Lower leg skin (tissue), 4 donors: ENCODE measurements at places on chromosomes 2 and 18.
A peak's percentile ranks its signal among the peaks of the same experiment; 100 is the strongest.

GRCh38 chr2:216862628-216863398 is 2.9 kb upstream of the TNP1 start:
- no peak for DNase-seq

DNA sequence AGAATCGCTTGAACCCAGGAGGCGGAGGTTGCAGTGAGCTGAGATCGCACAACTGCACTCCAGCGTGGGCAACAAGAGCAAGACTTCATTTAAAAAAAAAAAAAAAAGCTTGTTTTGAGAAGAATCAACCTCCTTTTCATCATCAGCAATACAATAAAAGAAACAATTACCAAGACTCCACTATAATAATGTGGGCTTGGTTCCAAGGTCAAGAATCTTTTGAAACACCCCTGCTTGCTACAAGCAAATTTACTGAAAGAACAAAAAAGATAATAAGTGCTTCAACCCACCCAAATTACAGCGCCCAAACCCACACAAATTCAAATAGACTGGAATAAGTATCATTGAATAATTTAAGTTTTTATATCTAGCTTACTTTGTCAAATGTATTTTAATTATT is 33.6 kb upstream of the MAPRE3 start:
- no peak for DNase-seq

DNA sequence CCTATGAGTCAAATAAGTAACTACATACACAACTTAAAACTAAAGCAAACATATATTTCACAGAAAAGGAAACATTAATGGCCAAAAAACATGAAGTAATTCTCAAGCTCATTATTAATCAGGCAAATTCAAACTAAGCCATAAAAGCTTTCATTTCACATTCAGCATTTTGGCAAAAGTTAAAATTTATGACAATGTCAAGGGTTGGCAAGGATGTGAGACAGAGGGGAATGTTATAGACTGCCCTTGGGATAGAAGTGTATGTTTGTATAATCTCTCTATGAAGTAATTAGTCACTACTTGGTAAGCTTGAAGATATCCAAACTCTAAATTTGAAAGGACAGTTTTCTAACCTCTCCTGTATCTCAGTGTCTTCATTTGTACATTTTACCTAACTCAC is 539.4 kb downstream of the RIT2 start:
- DNase-seq: no peak

DNA sequence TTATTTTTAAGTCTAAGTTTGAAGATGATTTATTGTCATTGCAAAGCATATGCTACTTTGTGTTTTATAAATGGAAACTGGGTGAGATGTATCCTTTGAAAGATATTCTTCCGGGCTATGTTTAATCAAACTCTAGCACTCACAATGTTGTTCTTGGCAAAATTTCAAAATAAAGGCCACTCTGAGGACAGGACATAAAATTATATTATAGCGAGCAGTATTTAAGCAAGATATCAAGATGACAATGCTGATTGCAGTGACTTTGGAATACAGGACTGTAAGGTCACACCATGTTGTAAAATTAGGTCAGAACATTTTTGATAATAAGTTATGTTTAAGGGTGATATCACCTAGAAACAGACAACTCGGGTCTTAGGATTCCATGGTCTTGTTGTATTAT is 14.2 kb downstream of the RPRM start:
- DNase-seq: no peak

DNA sequence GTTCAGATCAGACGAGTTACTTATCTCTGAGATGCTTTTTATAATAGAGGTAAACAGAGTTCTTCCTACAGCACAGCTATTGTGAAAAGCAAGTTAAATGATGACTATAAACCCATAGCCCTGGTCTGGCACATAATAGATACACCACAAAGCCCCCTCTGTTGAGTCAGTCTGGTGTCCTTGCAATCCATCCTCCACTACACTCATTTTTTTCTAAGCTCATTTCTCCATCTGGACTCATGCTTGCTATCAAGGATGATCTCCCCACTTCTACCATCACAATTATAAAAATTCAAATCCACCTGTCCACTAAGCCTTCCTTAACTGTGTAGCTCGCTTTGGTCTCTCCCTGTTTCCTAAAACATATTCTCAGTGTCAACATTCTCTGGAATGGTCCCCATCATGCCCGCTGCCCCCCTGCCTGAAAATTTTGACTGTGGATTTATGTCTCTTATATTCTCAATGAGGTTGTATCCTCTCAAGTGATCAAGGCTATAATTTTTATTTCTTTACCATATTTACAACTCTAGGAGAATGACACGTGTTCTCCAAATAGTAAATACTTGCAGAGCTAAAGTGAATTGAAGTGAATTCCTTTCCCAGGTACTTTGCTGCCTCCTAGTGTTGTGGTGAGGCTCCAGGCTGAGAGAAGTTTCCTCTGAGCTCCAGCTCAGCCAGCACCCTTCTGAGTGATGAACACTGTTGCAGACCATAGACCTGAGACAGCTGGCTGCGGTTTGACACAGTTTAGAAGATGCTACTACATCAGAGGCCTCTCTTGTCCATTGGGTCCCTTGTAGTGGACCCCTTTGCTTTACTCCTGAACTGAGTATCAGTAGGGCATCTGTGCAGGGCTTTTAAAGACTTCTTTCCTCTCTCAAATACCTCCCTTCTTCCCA is 108.7 kb downstream of the DPP10 start:
- DNase-seq: no peak

- no peak for DNase-seq
Measured at GRCh38 chr2:8856176-8856575, 18.8 kb upstream of the KIDINS220 start.

GRCh38 chr2:66839551-66840320 is 404.8 kb downstream of the MEIS1 start:
- DNase-seq: no peak

DNA sequence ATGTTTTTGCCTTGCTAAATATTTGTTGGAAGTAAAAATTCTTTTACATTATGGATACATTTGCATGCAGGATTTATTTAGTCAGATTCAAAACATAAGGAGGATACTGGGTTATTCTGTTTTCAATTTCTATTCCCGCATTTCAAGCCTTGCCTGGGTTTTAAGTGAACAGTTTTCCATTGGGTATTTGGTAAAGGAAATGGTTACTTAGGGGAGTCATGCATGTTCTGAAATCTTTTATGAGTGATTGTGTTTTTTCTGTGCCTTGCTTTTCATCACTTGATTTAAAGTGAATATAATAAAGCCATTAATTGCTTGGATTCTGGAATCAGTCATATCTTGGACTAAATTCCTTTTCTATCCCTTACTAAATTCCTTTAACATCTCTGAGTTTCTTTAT is 12.0 kb upstream of the SP9 start:
- DNase-seq: no peak

DNA sequence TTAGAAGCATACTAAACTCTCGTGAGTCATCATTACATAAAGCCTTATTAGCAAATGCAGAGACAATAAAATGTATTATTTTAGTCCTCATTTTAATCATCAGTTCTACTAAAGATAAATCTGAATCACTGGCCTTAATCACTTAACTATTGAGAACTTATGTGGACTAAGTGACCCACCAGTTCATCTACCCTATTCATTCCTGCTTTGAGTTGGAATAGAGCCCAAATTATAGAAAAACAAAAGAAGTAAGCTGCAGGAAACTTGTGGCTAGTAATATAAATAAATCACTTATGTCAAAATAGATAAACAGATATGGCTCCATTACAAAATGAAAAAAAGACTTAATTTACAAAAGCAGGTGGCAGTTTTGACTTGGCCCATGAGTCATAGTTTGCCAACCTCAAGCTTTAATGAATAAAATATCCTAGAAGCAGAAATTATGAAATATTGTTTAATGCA is 851.8 kb upstream of the CRIM1 start:
- DNase-seq: no peak

- no peak for DNase-seq
Measured at GRCh38 chr2:238069021-238069709, 8.4 kb downstream of the SCLY start.

DNA sequence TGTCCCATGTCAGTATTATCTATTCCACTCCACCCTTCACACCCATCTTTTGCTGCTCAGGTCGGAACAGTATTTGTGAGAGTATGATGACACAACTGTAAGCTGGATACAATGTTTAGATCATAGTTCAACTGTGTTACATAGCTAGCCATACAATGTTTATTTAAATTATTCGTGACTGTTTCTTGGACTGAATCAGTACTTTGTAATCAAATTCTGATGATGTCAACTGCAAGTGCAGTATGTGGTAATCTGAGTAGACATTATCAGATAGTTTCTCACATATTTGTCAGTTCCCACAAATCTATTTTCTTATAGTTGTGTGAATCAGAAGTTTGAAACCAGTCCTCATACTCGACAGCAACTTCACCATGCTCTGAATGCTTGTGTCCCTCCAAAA is 177.6 kb downstream of the ZNF407 start:
- DNase-seq: no peak

GRCh38 chr2:238428866-238429265 is 2.1 kb downstream of the ASB1 start:
- DNase-seq: peak; percentile 39

- no peak for DNase-seq
Measured at GRCh38 chr18:30135938-30136337, 906.6 kb downstream of the DSC3 start.

- no peak for DNase-seq
Measured at GRCh38 chr2:119810049-119810630, 50.4 kb downstream of the PTPN4 start.

DNA sequence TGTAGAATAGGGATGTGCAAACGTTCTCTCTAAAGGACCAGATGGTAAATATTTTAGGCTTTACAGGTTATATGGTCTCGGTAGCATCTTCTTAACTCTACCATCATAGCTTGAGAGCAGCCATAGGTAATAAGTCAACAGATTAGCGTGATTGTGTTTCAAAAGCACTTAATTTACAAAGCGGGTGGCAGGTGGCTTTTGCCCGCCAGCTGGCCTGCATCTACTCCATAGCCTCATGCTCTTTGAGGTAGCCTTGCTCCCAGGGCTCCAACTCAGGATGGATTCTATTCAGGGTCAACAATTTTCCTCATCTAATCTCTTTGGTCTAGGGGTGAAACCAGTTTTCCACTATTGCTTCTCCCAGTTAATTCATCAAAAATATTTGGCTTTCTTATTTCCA is 5.0 kb upstream of the ATP9B start:
- no peak for DNase-seq

DNA sequence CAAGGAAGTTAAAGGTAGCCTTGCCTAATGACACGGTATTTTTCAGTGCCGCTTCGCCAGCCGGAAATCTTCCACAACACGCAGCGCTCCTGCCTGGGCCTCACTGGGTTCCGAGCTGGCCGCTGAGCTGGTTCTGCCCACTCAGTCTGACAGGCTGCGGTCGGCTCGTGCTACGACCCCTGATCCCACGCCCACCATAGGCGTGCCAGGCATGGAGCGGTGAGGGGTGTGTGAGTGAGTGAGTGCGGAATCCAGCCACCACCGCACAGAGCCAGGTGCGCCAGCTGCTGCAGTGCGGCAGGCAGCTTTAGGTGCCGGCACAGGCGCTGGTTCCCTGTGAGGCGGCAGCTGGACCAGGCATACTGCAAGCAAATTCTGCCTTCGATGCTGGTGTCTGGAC is 407.9 kb downstream of the DCC start:
- DNase-seq: no peak

- DNase-seq: no peak
Measured at GRCh38 chr18:908758-909724, 4.4 kb downstream of the ADCYAP1 start.

DNA sequence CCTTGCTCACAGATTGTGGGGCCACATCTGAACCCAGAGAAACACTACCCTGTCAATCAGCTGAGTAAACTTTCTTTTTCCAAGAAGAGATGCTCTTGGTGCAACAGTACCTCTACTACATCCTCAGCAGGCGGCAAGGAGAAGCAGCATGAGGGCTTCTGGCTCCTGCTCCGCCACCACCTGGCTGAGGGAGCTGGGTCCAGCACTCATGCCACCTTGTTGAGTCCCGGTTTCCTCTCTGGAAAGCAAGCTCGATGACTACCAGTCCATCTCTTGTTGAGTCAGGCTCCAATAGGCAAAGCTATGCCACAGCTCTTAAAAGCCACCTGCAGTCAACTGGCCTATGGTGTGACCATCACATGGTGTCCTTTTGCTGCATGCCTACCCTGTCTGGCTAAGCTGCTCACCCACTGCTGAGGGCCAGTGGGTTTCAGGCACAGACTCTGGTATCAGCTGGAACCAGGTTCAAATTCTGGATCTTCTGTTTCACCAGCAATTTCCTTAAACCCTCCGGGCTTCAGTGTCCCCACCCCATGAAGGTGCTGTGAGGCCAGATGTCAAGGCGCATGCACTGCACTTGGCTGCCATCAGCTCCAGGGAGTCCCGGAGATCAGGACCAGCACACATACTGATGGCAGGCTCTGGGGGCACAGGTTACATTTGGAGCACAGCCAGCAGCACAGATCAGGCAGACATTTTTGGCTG is 42.5 kb upstream of the ACAA2 start:
- peak; percentile 75 for DNase-seq

DNA sequence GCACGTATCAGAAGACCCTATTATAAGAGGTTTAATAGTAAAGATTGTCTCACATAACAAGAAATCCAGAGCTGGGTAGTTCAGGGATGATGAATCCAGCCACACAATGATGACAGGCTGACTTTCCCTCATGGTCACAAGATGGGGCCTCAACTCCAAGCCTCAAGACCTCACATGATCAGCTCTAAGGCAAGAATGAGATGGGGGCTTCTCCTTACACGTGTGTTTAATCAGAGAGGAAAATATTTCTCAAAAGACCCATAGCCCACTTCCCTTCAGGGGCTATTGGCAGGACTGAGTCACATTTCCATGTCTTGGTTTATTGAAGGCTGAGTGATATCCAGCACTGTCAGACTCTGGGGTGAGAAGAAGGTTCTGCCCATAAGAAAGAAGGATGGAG is 100.2 kb upstream of the FOSL2 start:
- no peak for DNase-seq

DNA sequence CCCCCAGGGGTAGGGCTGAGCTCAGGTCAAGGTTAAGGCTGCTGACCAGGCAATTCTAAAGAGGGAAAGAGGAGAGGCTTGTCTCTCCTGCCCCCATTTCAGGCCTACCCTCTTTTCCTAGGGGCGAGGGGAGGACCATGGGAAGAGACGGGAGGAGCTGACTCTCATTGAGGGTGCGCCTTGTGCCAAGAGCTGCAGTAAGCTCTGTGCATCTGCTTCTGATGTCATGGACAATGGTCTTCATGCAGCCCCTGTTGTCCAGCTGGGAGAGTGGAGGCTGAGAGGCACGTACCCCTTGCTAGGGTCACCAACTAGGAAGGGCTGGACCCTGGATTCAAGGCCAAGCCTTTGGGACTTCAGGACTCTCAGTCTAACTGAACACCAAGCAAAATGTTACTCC is 45.2 kb downstream of the PTGR3 start:
- peak; percentile 6 for DNase-seq

DNA sequence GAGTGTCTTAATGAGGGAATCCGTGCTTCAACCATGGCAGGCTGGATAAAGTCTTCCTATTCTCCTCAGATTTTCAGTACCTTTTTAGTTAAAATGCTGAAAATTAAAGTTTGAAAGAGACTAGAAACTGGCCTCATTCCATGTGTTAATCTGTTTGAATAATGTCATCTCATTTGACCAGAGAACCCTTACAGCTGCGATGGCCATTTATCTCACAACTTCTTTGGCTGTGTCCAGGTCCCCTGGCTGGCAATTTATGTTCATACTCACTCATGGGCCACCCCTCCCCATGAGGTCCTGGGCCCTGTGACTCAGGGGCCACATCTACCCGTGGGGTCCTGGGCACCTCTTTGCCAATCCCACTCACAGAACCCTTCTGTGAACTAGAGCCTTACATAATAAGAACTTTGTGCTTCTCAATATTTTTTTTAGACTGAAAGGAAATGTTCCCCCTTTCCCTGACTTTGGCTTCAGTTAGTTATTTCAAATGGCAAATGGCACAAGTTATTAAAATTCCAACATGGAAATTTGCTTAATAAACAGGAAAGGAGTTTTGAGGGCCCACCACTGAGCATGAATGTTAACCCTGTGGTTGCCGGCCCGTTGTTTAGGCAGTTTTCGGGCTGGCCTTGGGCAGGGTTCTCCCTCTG is 134.6 kb downstream of the UXS1 start:
- DNase-seq: no peak
